Left renal cortex interstitium (tissue), 4 donors: ENCODE measurements at places on chromosomes 7 and 10. TPM values are rescaled to one million over a fixed set of nuclear protein-coding genes. Genes with fewer than 3 reads are reported as not detected.

- no peak for DNase-seq
These were observed 274.0 kb downstream of the ELFN1 start for GRCh38 chr7:1943933-1944618.

Gene GNG11
- 48.2 TPM for polyA plus RNA-seq

Gene RPA3
- polyA plus RNA-seq = 56.2 TPM

- no peak for DNase-seq
These were observed 370.8 kb downstream of the PLXNA4 start for GRCh38 chr7:132205509-132205908.

GRCh38 chr7:38658921-38659320 is 27.7 kb upstream of the AMPH start:
- DNase-seq = no peak

Gene TRIM73
- 6.1 TPM for polyA plus RNA-seq

- DNase-seq = no peak
These were observed 28.9 kb upstream of the TMEM72 start for GRCh38 chr10:44882166-44882720.

DNA sequence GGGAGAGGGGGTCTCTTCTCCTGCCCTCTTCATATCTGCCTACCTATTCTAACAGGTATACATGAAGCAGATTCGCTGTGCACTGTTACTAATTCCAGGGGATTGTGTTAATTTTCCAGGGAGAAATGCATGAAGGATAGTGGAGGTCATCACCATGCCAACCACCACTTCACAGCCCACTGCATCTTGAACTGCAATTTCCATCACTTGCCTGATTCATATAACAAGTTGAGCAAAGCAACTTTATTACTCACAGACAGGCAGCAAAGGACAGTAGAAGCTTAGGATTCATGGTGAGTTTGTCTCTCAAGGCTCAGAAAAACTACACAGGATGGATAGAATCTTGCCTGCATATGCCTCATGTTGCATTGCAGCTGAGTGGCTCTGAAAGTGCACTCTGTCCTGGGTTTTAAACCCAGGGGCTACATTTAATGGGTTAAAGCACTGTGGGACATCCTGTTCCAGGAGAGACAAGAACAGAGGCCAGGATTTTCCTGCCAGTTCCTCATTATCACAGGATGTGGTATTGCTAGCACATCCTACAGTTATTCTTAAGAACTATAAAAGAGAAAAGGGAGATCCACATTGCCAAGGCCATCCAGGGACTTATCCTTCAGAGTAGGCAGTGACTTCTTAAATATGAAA is 136.9 kb upstream of the PRSS1 start:
- no peak for DNase-seq

GRCh38 chr10:69004821-69005220 is 16.2 kb downstream of the KIFBP start:
- DNase-seq = no peak

DNA sequence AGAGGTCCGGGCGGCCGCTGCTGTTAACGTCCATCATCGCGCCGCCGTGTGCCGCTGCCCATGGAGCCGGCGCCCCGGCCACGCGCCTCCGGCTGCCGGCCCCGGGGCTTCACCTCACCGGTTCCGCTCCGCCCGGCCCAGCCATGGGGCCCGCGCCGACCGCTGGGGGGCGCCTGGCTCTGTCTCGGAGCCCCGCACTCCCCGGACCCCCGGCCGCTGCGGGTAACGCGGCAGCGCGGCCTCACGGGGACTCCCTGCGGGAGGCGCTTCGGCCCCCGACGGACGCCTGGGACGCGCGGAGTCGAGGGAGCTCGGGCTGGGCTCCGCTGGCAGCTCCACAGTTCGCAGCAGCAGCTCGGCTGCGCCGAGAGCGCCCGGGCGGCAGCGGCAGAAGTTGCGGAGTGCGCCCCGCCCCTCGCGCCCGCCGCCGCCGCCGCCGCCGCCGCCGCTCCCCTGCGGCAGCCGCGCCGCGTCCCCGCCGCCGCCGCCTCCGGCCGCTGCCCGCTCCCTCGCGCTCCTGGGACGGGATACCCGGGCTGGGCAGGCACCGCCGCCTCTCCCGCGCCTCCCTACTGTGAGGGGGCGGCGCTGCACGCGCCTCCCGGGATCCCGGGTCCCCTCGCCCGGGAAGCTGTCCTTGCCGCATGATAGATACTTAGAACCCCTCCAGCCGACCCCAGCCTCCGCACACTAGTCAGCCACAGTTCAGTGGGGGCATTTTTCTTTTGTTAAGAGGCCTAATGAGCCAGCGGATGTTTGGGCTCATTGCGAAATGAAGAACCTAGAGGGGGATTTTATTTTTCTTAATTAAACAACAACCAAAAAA is at the start of gene HTR7:
TSS of gene HTR7 (minus strand) at position 405 of the 826 bp plus-strand sequence. CDS start at position 37, 368 bp downstream.
- no peak for DNase-seq

Gene SORCS1
- 16.7 TPM for polyA plus RNA-seq

Gene TASOR2
- polyA plus RNA-seq = 42.1 TPM

DNA sequence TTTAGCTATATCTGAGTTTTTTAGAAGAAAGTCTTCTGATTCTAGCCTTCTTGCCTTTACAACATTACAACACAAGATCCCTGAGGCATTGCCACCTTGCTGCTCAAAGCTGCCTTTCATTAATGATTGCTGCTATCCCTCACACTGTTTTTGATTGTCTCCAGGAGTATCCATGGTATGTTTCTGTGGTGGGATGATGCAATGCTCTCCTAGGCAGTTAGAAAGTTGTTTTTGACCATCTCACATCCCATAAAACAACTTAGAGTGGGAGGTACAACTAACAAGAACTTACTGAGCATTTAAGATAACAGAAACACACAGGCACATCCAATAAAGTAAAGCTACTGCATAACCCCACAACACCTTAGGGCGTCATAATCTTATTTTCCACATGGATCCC is 1156.0 kb upstream of the LRRTM3 start:
- no peak for DNase-seq

DNA sequence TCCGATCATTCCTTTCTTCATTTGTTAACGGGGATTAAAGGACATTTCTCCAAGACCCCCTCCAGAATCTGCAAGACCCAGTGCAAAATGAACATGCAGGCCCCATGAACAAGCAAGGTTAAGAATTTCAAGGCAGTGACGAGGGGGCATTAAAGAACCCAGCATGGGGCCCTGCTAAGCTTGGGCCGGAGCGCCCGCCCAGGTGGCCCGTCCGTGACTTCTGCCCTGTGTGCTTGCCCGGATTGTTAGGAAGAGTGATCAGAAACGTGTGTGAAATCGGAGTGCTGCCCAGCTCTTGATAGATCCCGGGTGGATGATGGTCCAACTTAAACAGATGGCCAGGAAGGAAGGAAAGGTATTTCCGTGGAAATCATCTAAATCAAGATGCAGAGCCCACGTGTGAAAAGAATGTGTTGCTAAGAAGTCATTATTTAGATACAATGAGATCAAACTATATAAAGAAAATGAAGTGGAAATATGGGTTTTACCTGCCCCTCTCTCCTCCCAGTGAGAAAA is 213.6 kb downstream of the KLF6 start:
- DNase-seq = no peak

Gene ATP5F1C
- polyA plus RNA-seq = 322 TPM

- DNase-seq = peak; percentile 99
These were observed at the start of gene ADK for GRCh38 chr10:74150990-74151878. Gene ADK, plus strand, starts transcription at chr10:74151221. Its CDS starts 58 bp downstream, at chr10:74151279.

GRCh38 chr7:17512181-17512675 is 213.8 kb downstream of the AHR start:
- no peak for DNase-seq

GRCh38 chr10:124740369-124741280 is 3.6 kb downstream of the FAM53B start:
- DNase-seq = no peak

GRCh38 chr7:106010866-106011265 is 47.8 kb downstream of the CDHR3 start:
- no peak for DNase-seq

Gene ZNF138
- 22.7 TPM for polyA plus RNA-seq

Gene COL1A2
- polyA plus RNA-seq = 862 TPM

Gene NACAD
- 9.6 TPM for polyA plus RNA-seq

Gene CALCR
- polyA plus RNA-seq = 0.55 TPM

GRCh38 chr7:20749906-20750305 is 36.8 kb downstream of the SP8 start:
- no peak for DNase-seq

DNA sequence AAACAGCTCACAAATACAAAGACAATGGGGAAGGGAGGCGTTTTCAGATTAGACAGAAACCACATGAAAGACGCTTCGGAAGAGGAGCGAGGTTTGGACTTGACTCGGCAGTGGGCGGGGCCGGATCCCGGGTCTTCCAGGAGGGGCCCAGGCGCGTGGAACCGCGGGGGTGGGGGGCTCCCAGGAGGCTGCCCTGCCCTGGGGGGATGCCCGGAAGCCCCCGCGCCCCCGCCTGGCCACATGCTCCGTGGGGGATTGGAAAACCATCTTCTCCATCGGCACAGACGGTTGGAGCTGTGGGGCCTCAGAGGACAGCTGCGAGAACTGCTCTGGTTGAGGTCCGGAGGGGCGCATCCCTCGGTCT is 186.0 kb upstream of the SHH start:
- no peak for DNase-seq

DNA sequence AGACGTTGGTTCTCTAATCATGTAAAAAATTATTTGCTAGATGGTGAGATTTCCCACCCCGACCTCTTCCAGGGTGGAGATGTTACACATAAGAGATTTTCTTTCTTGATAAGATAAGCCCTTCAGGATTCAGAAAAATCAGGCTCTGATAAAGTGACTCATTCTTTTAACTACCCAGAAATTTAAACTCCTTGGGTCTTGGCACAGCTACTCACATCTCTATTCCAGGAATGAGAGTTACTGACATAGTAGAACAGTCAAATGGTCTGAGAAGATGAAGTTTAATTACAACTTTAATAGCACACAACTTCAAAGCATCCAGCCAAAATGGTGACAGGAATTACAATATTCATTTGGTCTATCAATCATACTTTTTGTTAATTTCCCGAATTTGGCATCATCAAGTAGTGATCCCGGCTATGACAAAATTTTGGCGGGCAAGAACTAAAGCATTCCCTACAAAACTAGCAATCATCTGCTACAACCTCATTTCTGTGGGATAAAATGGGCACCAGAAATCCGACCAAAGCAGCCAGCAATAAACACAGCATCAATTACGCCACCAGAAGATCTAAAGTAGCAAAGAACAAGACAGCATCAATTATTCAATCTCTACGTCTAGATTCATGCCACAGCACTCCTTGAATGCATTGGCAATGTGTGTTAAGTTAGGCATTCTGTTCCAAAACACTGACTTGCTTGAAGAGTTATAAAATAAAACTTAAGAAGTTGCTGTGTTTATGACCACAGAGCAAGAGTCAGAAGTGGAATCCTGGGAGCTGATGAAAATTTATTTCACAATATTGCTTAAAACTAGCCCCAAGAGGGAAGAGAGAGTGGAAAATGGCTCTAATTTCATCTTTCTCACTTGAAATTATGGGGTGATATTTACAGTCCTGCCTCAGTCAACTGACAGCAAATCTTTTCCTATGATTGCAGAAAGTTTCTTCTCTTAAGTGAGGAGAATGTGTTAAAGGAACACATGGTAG is 565.7 kb upstream of the ANKRD30A start:
- no peak for DNase-seq

- no peak for DNase-seq
These were observed 111.6 kb upstream of the HABP2 start for GRCh38 chr10:113441220-113441619.

DNA sequence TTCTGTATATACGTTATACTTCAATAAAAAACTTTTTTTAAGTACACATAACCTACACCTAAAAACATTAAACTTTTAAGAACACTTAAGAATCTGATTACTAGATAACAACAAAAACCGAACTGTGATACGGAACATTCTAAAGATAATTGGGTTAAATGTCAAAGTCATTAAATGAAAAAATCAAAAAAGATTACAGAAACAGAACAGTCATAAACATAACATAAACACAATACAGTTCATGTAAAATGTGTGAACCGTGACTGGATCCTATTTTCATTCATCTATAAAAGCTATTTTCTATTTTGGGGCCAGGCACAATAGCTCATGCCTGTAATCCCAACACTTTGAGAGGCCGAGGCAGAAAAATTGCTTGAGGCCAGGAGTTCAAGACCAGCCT is 38.6 kb downstream of the ATE1 start:
- no peak for DNase-seq

Gene RUFY2
- polyA plus RNA-seq = 23.8 TPM

Gene LRRTM3
- polyA plus RNA-seq = 3.6 TPM

Gene VAX1
- not detected for polyA plus RNA-seq

DNA sequence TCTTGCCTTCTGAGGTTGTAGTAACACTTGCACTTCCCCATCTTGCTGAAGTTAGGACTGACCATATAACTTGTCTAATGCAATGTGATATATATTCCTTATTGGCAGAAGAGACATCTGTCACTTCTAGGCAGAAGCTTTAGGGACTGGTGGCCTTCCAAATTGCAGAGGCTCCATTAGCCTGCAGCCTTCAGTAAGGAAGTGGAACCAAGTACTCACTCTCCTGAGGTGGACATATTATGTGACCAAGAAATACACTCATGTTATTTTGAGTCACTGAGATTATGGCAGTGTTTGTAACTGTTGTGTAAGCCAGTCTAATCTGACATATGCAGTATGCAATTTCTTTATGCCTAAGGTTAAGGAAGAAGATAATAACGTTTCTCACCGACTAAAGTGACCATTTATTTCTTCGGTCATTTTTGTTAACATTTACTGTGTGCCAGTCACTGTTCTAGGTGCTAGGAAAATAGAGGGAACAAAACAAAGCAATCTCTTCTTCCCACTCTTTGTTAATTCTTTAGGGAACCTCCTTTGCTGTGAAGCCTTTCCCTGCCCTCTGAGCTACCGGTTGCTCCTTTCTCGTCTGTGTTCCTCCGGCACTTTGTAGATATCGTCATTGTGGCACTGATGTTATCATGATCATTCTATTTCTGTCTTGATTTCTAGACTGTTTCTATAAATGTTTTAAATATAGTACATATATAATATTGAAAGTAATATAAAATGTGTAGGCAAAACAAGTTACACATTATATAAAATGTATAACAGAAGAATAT is 52.9 kb upstream of the HBP1 start:
- no peak for DNase-seq

Gene POLR2J3
- 74.0 TPM for polyA plus RNA-seq

GRCh38 chr7:29071203-29071874 is 75.0 kb downstream of the CPVL start:
- DNase-seq = no peak

DNA sequence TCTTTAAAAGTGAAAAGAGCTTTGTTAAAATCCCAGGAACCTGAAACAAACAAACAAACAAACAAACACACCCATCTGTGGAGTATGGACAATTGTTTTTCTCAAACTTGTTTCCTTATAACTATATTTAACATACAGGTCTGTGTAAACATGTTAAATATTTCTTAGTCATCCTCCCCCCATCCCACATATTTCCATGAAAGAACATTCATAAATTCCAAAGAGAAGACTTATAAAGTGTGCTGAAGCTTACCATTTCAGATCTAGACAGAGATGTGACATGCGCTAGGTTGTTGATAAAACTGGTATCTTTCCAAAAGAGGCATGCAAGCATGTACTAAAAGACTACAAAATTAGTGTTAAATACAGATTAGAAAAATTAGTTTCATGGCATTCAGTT is 6.5 kb downstream of the FKBP14 start:
- DNase-seq = no peak

Gene TRIL
- polyA plus RNA-seq = 46.4 TPM

GRCh38 chr7:8189625-8190024 is 72.3 kb downstream of the ICA1 start:
- DNase-seq = no peak

Gene TNS3
- 95.6 TPM for polyA plus RNA-seq
